Breast epithelium (tissue), 4 donors: ENCODE measurements at places on chromosomes 6 and 20. TPM values are rescaled to one million over a fixed set of nuclear protein-coding genes. Genes with fewer than 3 reads are reported as not detected.
A peak's percentile ranks its signal among the peaks of the same experiment; 100 is the strongest.

DNA sequence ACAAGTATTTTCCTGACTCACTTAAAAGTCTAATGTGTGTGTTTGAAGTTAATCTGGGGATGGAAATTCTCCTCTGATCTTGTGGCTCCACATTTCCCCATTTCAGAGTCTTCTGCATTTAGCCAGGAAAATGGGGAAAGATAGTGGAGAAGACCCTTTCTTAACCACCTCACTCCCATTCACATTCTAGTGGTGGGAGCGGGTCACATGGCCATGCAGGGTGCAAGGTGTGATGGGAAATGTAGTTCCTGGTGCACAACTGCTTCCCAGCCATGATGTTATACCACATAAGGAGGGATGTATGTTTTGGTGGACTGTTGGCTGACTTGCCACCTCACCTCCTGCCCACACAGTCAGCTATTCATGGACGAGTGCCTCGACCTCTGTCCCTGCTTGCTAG, 61.8 kb downstream of the BANF2 start:
- no peak overlapping the region for H3K4me3 ChIP-seq
- no peaks in the 10 kb centered on the region for H3K27me3 ChIP-seq
- H3K27ac ChIP-seq, result no peak overlapping the region
- H3K36me3 ChIP-seq, result no peaks in the 10 kb centered on the region

Gene CLIC5
- total RNA-seq, result 4.9 TPM

- peak; percentile 31 for DNase-seq
- H3K27me3 ChIP-seq, result no peaks in the 10 kb centered on the region
- H3K36me3 ChIP-seq, result no peaks in the 10 kb centered on the region
- H3K4me3 ChIP-seq, result peak overlapping the region; percentile 31
- H3K27ac ChIP-seq, result peak overlapping the region; percentile 92
These were observed 231.3 kb downstream of the TFAP2C start for GRCh38 chr20:56860413-56860812.

Gene RHAG
- total RNA-seq, result not detected

Gene ACTL10
- 3.4 TPM for total RNA-seq

- no peak overlapping the region for H3K27ac ChIP-seq
- no peaks in the 10 kb centered on the region for H3K27me3 ChIP-seq
- H3K4me3 ChIP-seq, result no peak overlapping the region
- no peaks in the 10 kb centered on the region for H3K4me1 ChIP-seq
- H3K36me3 ChIP-seq, result no peaks in the 10 kb centered on the region
These were observed 2.8 kb upstream of the FANCE start for GRCh38 chr6:35449287-35449881.

- DNase-seq, result no peak
- H3K36me3 ChIP-seq, result no peaks in the 10 kb centered on the region
- H3K27ac ChIP-seq, result no peak overlapping the region
- H3K4me3 ChIP-seq, result no peak overlapping the region
- H3K4me1 ChIP-seq, result peaks cover 8% of the 10 kb centered on the region
These were observed 59.2 kb upstream of the FNDC1 start for GRCh38 chr6:159110013-159110412.

DNA sequence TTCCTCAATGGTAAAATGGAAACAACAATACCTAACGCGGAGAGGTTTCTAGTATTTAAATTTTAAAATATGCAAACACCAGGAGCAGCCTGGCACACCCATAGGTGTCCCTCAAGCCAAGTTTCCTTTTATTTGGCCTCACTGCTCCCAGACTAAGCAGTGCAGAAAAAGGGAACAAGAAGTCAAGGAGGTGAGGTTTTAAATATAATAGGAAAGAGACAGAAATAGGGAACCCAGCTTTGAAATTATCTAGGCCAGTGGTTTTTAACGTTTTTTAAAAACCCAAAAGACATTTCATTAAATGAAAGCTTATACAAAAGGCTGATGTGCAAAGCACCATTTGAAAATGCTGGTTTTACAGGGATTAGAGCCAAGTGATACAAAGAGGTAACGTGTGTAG, 109.6 kb downstream of the SLC22A3 start:
- no peak overlapping the region for H3K27ac ChIP-seq
- no peak overlapping the region for H3K4me3 ChIP-seq
- no peaks in the 10 kb centered on the region for H3K27me3 ChIP-seq
- H3K4me1 ChIP-seq, result no peaks in the 10 kb centered on the region
- no peak for DNase-seq

GRCh38 chr6:22133357-22133756, 163.5 kb downstream of the PRL start:
- no peak overlapping the region for H3K27ac ChIP-seq
- H3K4me1 ChIP-seq, result no peaks in the 10 kb centered on the region

DNA sequence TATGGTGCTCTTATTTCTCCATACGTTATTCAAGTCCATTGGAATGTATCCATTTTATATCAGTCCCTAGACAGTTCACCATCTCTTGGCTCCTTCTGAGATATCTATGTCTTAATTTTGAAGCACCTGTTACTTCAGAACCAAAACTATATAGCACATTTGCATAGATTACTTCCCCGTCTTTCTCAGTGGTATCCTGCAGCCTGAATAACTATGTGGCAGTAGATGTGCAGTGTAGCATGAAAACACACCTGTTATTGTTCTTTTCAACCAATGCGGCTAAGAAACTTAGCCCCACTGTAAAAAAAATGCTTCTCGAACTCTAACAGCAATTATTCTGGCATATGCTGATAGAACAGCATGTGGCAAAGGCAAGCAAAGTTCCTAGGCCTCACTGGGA, 1184.4 kb upstream of the ADGRB3 start:
- no peaks in the 10 kb centered on the region for H3K4me1 ChIP-seq
- no peak overlapping the region for H3K4me3 ChIP-seq
- peaks cover 3% of the 10 kb centered on the region for H3K36me3 ChIP-seq
- no peaks in the 10 kb centered on the region for H3K27me3 ChIP-seq
- no peak overlapping the region for H3K27ac ChIP-seq

DNA sequence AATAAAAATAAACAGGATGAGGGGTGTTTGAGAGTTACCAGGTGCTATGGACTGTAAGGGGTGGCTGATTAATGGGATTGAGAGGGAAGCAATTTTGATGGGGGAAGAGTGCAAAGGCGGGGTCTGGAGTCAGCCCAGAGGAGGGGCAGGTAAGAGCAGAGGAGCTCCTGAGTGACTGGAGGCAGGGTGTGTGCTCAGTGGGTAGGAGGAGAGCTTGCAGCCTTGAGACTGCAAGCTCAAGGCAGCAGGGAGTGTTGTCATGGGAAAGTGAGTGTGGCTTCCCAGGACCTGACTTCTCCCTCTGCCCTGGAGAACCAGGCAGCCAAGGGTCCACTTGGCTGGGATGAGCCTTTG, 54.2 kb downstream of the RAB44 start:
- H3K4me1 ChIP-seq, result peaks cover 7% of the 10 kb centered on the region
- H3K4me3 ChIP-seq, result no peak overlapping the region
- no peak for DNase-seq
- H3K36me3 ChIP-seq, result no peaks in the 10 kb centered on the region
- H3K27me3 ChIP-seq, result no peaks in the 10 kb centered on the region

DNA sequence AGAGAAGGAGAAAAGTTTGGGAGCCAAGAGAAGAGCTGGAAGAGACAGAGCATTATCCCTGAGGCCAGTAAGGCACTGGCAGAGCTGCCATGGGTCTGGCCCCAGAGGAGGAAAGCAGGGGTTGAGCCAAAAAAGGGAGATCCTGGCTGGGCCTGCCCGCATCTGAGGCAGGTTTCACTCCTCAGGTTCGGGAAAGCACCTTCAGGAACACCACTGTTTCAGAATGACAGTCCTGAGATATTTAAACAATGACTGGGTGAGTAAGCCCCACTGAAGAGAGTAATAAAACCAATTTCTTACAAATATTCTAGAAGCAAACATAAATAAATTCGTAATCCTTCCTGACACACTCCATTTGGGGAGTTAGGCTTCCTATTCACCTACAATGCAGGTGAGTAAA, 152.2 kb downstream of the BACH2 start:
- no peaks in the 10 kb centered on the region for H3K4me1 ChIP-seq
- DNase-seq, result no peak
- no peaks in the 10 kb centered on the region for H3K27me3 ChIP-seq
- no peak overlapping the region for H3K4me3 ChIP-seq

Gene OR12D3
- not detected for total RNA-seq

DNA sequence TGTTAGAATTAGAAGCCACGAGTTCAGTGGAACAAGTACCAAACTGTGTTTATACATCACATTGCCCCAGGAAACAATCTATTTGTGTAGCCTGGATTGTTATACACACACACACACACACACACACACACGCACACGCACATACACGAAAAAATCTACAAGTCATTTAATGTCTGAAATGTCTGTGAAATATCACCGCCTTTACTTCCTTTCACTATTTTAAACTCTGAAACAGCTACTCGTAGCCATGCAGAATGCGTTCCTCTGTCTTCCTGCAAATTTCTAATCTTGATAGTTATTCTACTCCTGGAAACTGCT, 84.4 kb upstream of the SCAF8 start:
- H3K4me3 ChIP-seq, result no peak overlapping the region
- no peaks in the 10 kb centered on the region for H3K27me3 ChIP-seq
- H3K4me1 ChIP-seq, result no peaks in the 10 kb centered on the region
- DNase-seq, result no peak
- no peak overlapping the region for H3K27ac ChIP-seq

DNA sequence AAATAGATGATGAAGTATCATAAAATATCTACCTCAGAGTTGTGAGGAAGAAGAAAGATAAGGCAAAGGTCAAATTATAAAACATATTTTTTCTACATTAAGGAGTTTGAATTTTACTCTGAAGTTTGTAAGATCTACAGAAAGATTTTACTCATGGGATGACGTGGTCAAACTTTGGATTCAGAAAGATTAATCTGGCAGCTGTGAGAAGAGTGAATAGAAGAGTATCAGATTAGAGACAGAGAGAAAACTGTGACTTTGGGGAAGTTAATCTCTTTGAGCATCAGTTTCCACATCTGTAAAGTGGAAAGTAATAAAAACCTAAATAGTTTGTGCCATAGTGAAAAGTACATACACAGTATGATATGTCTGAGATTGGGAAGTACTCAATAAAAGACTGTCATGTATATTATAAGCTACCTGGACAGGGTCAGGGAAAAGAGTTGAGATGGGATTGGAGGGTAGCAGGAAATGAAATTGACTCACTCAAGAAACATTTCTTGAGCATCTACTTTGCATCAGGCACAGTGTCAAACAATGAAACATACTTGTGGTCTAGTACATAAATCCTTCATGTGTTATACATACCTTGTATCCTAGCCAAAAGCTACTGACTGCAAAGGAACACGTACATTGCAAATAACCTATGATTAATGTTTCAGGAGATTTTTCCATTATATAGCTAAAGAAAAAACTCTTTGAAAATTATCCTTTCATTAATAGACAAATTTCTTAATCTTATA, 222.1 kb downstream of the TMEM200A start:
- no peak for DNase-seq
- H3K4me1 ChIP-seq, result no peaks in the 10 kb centered on the region

- no peak overlapping the region for H3K27ac ChIP-seq
- no peaks in the 10 kb centered on the region for H3K36me3 ChIP-seq
- no peak for DNase-seq
- H3K4me1 ChIP-seq, result no peaks in the 10 kb centered on the region
These were observed 154.6 kb downstream of the CDKAL1 start for GRCh38 chr6:20688710-20689500.

Gene CST2
- not detected for total RNA-seq

GRCh38 chr6:116251568-116252384, 2.1 kb downstream of the TSPYL4 start:
- peak overlapping the region; percentile 12 for H3K27ac ChIP-seq
- DNase-seq, result no peak
- peak overlapping the region; percentile 93 for H3K4me3 ChIP-seq
- H3K36me3 ChIP-seq, result no peaks in the 10 kb centered on the region

Gene FNDC1
- 0.33 TPM for total RNA-seq

GRCh38 chr6:44061375-44062104, 65.7 kb downstream of the MRPL14 start:
- H3K36me3 ChIP-seq, result no peaks in the 10 kb centered on the region
- no peak for DNase-seq
- H3K27me3 ChIP-seq, result no peaks in the 10 kb centered on the region
- no peak overlapping the region for H3K4me3 ChIP-seq

Gene EPHA7
- 1.8 TPM for total RNA-seq

Gene SMLR1
- total RNA-seq, result not detected

GRCh38 chr6:33428224-33428965, 8.5 kb downstream of the SYNGAP1 start:
- peaks cover 4% of the 10 kb centered on the region for H3K4me1 ChIP-seq
- peak overlapping the region; percentile 95 for H3K27ac ChIP-seq
- H3K27me3 ChIP-seq, result no peaks in the 10 kb centered on the region
- peak overlapping the region; percentile 64 for H3K4me3 ChIP-seq

GRCh38 chr6:72206606-72207005, 320.3 kb downstream of the RIMS1 start:
- no peak overlapping the region for H3K4me3 ChIP-seq
- no peaks in the 10 kb centered on the region for H3K27me3 ChIP-seq
- no peaks in the 10 kb centered on the region for H3K36me3 ChIP-seq
- no peaks in the 10 kb centered on the region for H3K4me1 ChIP-seq
- no peak for DNase-seq

DNA sequence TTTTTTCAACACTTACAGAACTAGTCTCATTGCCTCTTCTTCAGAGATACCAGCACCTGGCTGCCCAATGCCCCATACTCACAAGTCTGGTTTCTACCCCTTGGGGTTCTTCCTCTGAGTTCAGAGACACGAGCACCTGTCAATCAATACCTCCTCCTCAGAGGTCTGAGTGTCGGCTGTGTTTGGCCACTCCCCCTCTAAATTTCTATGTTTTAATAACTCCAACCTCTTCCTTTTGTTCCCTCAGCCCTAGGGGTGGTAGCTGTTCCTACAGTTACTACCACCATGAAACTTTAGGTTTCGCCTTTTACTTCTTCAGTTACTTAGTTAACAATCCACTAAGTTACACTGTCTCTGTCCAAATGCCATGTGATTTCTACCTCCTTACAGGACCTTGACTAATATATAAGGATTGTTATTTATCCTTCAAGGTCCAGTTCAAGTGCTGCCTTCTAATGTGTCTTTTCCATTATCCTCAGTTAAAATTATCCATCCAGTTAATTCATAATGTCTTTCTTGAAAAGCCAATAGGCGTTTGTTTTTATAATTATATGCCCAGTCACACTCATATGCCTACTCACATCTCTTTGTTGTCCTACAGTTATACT, 14.6 kb upstream of the PHF20 start:
- H3K36me3 ChIP-seq, result no peaks in the 10 kb centered on the region
- H3K27ac ChIP-seq, result no peak overlapping the region
- no peaks in the 10 kb centered on the region for H3K27me3 ChIP-seq
- no peak overlapping the region for H3K4me3 ChIP-seq
- no peak for DNase-seq
